Activated T-cell treated with anti-CD3 and anti-CD28 coated beads, Interleukin-2, amount 50 U/mL, for 1 hour (primary cell): ENCODE measurements at places on chromosomes 5 and 9.

- DNase-seq = no peak
These were observed 38.6 kb upstream of the SMC5 start for GRCh38 chr9:70220216-70220615.

- DNase-seq = no peak
These were observed 563.8 kb upstream of the ARRDC3 start for GRCh38 chr5:91946870-91947269.

- no peak for DNase-seq
These were observed 225.7 kb downstream of the ASTN2 start for GRCh38 chr9:117189121-117189520.

DNA sequence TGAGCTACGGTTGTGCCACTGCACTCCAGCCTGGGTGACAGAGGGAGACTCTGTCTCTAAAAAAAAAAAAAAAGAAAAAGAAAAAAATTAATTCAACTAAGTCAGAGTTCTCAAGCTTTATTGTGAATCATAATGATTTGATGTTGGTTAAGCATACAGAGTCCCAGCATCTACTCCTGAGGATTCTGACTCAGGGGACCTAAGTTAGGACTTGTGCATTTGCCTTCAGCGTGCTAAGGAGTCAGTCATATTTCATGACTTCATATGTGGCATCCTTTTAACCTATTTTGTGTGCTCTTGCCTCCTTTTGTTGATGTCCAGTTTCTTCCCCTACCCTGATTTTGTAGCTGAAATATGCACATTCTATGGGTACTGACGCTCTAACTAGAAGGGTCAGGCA is 2.9 kb downstream of the MYOZ3 start:
- DNase-seq = no peak

DNA sequence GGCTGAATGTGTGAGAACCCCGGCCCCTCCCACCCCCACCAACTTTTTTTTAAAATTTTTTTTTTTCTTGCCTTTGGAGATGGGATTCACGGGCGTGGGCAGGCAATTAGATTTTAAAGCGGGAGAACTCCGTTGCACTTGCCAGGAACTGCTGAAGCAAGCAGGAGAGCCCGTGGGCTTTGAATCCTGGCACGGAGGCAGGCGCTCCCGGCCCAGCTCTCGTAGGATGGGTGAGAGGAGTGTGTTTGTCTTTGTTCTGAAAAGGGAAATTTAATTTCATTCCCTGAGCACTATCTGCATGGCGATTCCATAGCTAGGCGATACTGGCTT is 54.3 kb upstream of the BOD1 start:
- DNase-seq = no peak

GRCh38 chr5:123472150-123472924 is 39.6 kb upstream of the CSNK1G3 start:
- DNase-seq = no peak

- DNase-seq = no peak
These were observed 4.4 kb upstream of the BASP1 start for GRCh38 chr5:17212996-17213395.

DNA sequence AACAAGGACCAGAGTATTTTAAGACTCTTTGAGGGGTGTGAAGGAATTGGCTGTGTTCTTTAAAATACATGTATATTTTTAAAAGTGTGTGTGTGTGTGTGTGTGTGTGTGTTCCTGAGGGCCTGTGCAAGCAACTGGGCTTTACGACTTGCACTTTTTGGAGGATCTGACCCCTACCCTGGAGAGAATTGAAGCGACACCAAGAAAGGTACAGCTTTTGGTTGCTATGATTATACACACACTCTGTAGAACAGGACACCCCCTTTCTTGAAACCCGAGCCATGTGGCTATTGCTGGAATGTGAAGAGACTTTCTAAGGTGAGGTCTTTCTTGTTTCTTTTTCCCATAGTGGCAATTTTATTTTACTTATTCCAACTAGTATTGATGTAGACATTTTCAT is 988 bp downstream of the SHISAL2B start:
- DNase-seq = no peak

DNA sequence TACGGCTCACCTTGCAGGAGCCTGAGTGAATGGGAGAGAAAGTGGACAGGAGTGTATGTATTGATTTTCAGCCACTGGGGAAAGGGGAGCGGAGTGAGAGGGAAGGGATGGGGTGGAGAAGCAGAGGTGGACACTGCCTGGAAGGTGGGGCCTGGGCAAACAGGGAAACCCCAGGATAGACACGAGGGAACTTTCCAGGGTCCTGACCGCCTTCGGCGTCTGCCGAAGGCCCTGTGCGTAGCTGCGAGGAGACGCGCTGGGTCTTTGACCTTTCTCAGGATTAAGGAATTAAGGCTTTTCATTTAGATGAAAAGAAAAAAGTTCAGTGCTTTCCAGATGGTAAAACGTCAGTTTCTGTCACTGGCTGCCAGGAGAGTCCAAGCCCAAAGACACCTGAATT is 134.6 kb upstream of the RAPGEF1 start:
- no peak for DNase-seq

DNA sequence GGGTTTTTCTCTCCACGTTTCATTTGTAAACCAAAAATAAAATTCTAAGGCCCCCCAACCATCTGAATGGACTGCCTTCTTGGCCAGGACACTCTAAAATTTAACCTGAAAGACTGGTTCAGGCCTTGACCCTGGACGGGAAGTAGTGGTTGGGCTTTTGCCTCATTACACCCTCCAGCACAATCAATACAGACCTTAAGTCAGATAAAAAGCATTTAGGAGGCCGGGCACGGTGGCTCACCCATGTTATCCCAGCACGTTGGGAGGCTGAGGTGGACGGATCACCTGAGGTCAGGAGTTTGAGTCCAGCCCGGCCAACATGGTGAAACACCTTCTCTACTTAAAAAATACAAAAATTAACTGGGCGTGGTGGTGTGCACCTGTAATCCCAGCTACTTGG is 91.6 kb upstream of the PPP1R26 start:
- no peak for DNase-seq
